ENCODE measurements at places on chromosomes 16 and 17.

DNA sequence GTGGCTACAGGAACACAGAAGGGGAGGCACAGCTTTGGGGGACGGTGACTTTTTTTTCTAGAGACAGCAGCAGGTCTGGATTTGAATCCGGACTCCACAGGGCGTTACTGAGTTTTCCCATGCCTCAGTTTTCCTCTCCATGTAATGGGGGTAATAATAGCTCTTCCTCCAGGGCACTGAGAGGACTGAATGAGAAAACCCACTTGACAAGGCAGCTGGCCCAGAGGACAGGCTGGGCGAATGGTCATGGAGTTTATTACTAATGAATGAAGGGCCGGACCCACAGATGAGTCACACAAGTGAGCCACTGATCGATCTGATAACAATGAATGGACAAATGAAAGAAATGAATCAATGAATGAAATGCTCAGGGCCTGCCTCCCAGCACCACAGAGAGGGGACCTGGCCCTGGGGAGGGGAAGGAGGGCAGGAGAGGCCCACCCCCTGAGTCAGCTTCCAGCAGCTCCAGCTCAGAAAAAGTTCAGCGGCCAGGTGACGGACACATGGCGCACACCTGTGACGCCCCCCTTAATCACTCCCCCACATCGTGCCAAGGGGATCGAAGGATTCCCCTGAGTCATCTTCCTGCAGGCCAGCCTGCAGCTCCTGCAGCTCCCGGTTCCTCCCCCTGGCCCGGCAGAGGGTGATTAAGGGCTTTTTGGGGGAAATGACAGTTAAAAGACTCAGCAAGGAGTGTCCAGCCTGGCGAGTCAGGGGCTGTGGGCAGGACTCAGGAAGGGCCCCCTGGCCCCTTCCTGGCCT is 54.3 kb downstream of the SOCS1 start:
- no peak for DNase-seq

DNA sequence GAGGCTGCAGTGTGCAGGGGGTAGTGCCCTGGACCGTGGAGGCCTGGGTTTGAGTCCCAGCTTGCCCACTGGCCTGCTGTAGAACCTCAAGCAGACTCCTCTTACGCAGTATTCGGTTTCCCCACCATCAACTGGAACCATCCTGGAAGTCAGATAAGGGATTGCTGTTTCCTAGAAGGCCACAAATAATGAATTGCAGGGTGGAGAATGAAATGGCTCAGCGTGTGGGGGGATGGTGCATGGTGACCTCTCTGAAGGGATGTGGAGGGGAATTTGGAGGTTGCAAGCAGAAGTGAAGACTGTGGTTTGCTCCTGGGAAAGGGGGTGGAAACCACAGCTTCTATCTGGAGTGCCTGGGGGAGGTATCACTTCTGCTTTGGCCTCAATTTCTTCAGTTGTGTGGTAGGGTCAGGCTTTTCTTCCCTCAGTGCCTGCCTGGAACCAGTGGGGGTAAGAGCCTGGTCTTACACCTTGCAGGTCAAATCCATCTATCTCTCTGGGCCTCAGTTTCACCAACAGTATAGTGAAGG is 1.7 kb downstream of the ADGRG5 start:
- peak; percentile 28 for DNase-seq

DNA sequence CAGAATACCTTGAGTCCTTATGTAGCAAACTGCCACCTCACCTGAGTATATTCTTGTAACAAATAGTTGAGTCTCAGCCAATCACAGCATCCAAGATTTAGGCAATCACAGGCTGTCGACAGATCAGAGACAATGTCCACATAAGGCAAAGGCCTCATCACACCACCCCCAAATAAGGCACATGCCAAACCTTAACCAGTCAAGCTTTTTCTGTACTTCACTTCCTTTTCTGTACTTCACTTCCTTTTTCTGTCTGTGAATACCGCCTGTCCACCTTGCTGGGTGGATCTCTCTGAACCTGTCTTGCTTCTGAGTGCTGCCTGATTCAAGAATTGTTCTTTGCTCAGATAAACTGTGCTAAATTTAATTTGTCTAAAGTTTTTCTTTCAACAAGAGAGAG is 210.4 kb upstream of the N4BP1 start:
- no peak for DNase-seq

DNA sequence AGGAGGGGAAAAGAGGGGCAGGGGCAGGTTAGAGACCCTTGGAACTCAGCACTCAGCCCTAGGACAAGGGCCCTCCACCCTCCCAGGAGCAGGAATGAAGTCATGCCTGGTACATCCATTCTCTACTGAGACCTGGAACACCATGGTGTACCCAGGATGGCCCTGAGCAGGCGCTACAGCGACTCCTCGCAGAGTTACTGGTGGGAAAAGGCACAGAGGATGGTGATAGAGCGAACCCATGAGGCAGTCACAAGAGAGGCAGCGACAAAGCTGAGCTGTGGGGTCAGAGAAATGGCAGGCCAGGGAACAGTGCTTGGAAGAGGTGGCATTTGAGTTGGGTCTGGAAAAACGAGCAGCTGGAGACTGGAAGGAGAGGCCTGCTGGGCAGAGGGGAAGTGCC is 37.5 kb downstream of the SRCIN1 start:
- DNase-seq: no peak

Data from activated naive CD4-positive, alpha-beta T cell treated with Interleukin-2 at 50 U/mL for 16 hours (primary cell).